ENCODE measurements at places on chromosomes 6 and 20.

GRCh38 chr6:40205801-40206200, 271.5 kb upstream of the MOCS1 start:
- no peak for DNase-seq

DNA sequence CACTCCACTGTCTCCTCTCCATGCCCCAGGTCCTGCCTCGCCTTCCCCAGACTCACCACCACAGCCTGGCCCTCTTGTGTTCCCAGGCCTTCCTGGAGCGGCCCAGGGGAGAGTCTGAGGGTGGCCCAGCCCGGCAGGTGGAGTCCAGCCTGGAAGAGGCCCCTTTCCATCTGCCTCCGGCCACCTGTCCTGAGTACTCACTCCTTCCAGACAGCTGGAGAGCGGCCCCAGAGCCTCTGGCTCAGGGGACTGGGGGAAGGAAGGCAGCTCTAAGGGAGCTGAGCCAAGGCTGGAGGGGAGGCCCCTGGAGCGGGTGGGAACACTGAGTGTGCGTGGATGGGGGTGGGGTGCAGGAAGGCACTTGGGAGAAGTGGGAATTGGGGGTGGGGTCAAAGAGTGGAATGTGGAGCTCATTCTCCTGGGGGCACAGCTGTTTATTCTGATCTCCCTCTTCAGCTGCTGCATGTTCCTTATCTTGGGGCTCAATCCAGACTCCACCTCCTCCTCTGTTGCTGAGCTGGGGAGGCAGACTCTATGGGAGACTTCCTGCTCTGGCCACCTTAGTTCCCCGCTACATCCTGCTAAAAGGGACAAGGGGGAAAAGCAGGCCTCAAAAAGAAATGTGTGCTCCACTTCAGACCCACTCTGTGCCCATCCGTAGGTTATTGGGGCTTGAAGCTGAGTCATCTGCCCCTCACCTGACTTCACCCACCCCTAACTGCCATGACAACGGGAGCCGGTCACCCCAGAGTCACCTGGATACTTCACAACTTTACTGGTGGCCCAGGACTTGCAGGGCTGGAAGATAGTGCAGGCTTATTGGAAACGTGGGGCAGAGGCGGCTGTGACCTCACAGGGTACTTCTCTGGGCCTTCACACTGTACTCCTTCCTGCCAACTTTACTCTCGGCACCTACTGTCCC, 19.5 kb upstream of the TAF8 start:
- no peak for DNase-seq

GRCh38 chr6:152048921-152049320, 241.4 kb downstream of the ESR1 start:
- DNase-seq = no peak

GRCh38 chr6:344816-345340, 46.7 kb upstream of the IRF4 start:
- no peak for DNase-seq

DNA sequence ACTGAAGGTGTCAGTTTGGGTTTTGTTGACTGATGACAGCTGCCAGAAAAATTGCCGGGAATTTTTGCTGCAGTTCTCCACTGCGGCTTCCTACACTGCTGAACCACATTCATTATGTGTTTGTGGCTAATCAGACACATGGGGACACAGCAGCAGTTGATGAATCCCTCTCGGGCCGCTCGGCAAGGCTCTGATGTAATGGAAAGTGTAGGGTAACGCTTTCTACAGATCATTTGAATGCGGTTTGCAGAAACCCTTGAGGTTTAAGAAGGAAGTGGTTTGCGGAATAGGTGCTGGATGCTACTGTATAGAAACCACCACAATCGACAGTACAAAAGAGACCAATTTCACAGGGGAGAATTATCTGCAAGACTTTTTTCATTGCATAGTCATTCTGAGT, 138.7 kb upstream of the SASH1 start:
- DNase-seq = peak; percentile 23

- DNase-seq = no peak
Measured at GRCh38 chr20:36802326-36803222, 29.0 kb upstream of the DSN1 start.

All from NCI-H187 treated with DMSO at 0.1 percent for 48 hours (cell line).